ENCODE measurements at places on chromosomes 6 and 20.

- no peak for DNase-seq
Observed at GRCh38 chr20:33070111-33071053, 9.1 kb upstream of the BPIFB4 start.

DNA sequence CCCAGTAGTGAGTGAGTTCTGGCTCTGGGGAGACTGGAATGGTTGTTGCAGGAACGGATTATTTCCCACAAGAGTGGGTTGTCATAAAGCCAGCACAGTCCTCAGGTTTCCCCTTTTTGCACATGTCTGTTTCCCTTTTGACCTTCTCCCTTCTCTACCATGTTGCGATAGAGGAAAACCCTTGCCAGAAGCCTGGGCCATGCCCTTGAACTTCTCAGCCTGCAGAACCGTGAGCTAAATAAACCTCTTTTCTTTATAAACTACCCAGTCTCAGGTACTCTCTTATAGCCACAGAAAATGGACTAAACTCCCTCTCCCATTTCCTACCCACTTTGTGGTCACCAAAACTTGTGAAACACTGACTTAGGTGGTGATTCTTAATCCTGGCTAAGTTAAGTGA lies 7.2 kb upstream of the PPP1R16B start:
- no peak for DNase-seq

DNA sequence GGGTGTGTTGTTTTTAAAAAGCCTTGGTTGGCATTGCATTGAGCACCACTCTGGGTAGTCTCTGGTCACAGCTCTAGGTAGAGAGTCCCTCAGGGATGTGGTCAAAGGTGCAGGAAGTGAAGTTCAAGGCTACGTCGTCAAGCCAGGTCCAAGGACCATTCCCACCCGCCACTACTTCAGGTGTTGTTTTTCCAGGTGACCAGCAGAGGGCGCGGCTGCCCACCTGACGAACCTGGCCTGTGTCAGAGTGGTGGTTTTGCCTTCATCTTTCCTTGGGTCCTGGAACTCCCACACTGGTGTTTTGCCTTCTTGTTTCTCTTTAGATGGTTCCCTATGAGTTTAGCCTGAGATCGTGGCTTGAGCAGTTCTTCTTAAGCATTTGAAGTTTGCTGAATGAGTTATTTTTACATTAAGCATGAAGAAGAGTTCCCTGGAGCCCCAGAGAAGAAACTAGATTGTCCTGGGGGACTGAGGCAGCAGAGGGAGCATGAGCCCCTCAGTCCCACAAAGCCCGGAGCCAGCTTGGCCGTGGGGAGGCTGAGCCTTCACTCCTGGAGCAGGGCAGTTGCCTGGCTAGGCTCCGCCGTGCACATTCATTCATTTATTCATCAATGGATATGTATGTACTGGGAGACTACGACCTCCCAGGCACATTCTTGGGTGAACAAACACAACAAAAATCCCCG lies 5.6 kb upstream of the PHACTR3 start:
- peak; percentile 61 for DNase-seq

- DNase-seq, result no peak
Observed at GRCh38 chr20:50136822-50137599, 16.5 kb downstream of the PEDS1 start.

- DNase-seq, result no peak
Observed at GRCh38 chr20:53629436-53629835, 35.8 kb upstream of the ZNF217 start.

Measured in NCI-H2171 treated with DMSO at 0.1 percent for 48 hours (cell line).